RKO (cell line): ENCODE measurements at places on chromosomes 2 and 18.

DNA sequence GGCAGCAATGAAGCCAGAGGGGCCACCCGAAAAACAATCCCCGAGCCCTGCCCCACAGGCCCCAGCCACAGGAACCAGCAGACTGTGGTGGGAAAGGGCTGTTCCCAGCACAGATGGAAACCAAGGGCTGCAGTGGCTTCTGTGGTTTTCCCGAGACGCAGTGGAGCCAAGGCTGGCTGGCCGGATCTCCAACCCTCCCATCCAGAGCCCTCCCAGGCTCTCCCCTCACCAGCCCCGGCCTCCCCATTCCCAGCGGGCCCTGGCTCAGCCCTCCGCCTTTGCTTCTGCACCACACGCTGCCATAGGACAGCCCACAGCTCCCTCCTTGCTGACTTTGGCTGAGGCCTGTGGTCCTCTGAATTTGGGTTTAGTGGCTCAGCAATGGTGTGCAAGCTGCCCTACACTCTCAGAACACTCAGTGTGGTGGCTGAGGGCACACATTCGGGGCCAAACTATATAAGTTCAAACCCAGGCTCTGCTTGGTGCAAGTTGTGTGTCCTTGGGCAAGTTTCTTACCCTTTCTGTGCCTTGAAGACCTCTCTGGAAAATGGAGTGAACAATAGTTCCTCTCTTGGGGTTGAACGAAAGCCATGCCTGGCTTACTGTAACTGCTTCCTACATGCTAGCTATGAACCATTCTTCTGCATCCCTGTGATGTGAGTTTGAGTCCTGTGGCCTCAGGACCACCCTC lies 200.1 kb downstream of the SMAD7 start:
- DNase-seq, result no peak

DNA sequence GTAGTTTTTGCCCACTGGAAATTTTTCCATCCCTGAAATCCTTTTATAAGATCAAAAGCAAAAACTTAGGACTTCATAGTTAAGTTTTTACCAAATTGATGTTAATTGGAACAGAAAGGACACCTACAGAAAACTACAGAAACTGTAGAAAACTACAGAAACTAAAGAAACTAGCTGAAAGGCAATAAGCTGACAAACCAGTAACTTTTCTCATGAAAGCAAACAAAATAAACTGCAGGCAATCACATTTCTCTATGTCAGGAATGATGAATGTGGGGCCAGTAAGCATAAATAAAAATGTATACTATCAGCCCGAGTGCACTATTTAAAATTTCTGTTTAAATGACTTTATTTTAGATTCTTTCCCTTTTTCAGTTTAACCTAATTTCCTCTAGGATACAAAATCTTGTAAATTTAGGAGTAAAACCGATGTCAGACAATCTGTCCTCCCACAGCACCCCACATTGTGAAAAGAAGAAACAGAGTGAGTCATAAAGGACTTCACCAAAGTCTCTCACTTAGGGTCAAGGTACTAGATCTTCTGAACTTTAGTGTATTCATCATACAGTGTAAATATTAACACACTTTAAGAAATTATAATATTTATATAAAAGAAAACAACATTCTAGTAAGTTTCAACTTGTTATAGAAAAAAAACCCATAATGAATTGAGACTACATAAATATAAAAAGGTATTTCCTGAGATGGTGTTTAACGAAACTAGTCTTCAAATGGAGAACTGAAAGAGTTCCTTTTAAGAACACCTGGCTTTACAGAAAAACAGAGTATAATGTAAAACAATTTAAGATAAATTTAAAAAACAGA lies 46.6 kb downstream of the USP40 start:
- no peak for DNase-seq

GRCh38 chr2:224851811-224852210 lies 135.6 kb upstream of the CCDC195 start:
- no peak for DNase-seq

- no peak for DNase-seq
Measured at GRCh38 chr2:191078165-191078867, 64.3 kb upstream of the STAT1 start.
